ENCODE measurements at places on chromosomes 1 and 21.

DNA sequence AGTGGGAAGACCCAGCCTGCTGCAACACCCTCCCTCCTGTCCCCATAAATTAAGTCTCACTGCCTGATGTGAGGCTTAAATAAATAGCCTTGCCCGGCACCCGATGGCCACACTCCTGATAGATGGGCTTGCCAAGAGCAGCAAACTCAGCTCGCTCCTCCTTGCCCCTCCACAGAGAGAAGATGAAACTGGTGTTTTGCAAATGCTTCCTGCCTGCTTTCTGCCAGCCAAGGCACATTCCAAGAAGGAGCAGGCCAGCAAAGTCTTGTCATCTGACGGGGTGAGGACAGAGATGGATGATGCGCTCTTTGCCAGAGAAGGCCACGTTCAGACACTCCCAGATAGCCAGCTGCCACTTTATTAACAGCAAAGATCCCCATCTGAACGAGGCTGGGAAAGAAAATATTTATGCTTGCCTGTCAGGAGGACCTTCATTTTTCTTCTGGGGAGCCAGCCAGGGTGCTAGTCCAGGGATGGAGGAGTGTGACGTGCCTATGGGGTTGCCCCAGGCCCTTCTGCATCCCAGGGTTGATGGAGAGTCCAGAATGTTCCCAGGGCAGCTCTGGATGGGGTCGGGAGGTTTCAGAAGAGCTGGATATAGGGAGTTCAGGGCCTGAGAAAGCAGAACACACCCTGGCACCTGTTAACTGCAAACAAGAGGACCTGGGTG is 265.4 kb downstream of the FOXD2 start:
- DNase-seq: no peak

- no peak for DNase-seq
These were observed 38.9 kb upstream of the ZBTB18 start for GRCh38 chr1:244012202-244012601.

- no peak for DNase-seq
These were observed 42.7 kb downstream of the GJA5 start for GRCh38 chr1:147717706-147718097.

DNA sequence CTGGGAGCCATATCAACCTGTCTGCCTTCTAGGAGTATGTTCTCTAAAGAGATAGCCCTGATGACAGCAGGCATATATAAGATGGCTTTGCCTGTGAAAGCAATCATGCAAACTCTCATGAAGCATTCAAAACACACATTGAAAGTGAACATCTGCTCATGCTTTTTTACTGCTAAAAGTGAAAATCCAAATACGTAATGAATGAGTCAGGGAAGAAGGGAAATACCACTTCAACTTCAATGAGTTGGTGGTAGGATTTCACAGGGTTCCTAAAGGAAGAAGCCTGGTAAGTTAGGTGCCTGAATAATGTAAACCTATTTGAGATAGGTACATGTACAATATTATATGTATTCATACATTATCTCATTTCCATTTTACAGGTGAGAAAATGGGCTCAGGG is 50.5 kb upstream of the SLFNL1 start:
- no peak for DNase-seq

- DNase-seq: no peak
These were observed 96.5 kb downstream of the HMGB4 start for GRCh38 chr1:33960188-33960895.

DNA sequence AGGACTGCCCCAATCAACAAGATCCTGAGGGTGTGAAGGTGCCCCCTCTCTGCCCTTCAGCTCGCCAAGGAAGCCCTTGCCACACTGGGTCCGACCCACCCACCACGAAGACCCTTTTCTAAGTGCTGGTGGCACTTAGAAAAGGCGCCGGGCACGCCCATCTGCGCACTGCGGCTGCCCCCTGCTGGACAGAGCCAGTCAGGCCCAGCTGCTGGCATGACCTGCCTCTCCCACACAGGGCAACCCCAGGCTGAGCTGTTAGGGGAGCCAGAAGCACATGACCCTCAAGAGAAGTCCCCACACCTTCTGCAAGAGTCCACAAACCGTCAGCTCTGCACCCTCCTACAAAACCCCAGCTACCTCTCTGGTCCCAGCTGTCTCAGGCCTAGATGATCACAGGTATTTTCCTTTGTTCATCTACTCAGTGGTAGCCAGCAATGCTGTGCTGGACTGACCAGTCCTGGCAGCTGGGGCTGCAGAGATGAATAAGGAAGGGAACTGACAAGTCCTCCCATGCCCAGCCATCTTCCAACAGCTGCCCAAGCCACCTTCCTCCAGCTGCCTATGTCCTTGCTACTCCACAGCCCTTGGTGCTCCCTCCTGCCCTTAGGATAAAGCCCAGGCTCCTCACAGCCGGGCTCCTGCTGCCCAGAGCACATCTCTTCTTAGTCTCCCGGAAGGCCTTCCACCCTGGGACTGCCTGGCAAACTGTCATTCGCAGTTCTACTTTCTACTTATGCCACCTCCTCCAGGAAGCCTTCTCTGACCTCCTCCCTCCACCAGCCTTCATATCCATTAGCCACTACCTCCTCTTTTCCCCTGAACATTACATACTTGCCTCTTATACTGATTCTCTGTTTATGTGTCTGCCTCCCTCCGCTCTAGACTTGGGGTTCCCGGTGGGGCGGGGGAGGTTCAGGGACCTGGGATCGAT is 39.8 kb upstream of the ZC3H12A start:
- peak; percentile 85 for DNase-seq

DNA sequence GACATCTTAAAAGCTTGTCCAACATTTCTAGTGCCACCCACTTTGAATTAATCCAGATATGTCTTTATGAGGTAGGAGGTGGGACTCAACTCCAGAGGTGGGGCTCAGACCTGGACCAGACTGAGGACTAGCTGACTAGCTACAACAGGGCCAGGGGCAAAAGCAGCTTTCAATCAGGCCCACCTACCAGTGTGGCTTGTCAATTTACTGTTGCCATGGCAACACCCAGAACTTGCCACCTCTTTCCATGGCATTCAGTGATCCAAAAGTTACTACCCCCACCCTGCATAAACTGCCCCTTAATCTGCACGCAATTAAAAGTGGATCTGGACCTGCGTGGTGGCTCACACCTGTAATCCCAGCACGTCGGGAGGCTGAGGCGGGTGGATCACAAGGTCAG is 113.2 kb upstream of the KAZN start:
- no peak for DNase-seq
